G401 (cell line): ENCODE measurements at places on chromosomes 7 and 10. TPM values are rescaled to one million over a fixed set of nuclear protein-coding genes. Genes with fewer than 3 reads are reported as not detected.
A peak's percentile ranks its signal among the peaks of the same experiment; 100 is the strongest.

GRCh38 chr7:152462995-152463708, 27.3 kb upstream of the KMT2C start:
- DNase-seq, result peak; percentile 82

GRCh38 chr7:66202441-66202840, 2.7 kb upstream of the TPST1 start:
- DNase-seq, result no peak

- no peak for DNase-seq
Observed at GRCh38 chr10:30467651-30468338, 33.8 kb downstream of the MAP3K8 start.

Gene ATXN7L1
- 0.44 and 4.4 TPM in 2 replicates for total RNA-seq

GRCh38 chr7:115229401-115230105, 307.7 kb downstream of the MDFIC start:
- no peak for DNase-seq
